ENCODE measurements at places on chromosomes 6 and 20.

DNA sequence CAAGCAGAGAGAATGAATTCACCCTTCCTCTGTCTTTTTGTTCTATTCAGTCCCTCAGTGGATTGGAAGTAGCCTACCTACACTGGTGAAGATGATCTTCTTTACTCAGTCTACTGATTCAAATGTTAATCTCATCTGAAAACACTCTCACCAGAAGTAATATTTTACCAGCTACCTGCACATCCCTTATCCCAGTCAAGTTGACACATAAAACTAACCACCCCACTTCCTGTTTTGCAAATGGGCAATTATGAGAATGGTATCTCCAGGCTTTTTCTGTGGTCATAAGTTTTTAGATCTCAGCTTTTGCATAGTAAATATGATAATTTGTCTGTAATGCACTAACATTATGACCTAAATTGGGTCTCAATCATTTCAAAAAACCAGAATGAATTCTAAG lies 228.8 kb upstream of the ECI2 start:
- no peaks in the 10 kb centered on the region for H3K27me3 ChIP-seq
- H3K36me3 ChIP-seq, result no peaks in the 10 kb centered on the region
- peaks cover 2% of the 10 kb centered on the region for H3K4me1 ChIP-seq
- no peak overlapping the region for H3K4me3 ChIP-seq
- no peak overlapping the region for H3K27ac ChIP-seq

DNA sequence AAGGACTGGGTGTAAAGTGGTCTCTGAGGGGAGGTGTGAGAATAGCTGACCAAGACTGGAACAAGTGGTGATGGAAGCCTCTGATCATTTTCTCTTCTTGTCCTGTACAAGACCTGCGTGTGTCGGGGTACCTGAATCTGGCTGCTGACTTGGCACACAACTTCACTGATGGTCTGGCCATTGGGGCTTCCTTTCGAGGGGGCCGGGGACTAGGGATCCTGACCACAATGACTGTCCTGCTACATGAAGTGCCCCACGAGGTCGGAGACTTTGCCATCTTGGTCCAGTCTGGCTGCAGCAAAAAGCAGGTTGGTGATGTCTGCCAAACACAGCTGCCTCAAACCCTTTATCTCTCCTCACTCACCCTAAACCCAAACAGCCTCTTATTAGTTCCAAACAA lies 1.7 kb upstream of the HSD17B8 start:
- H3K27ac ChIP-seq, result peak overlapping the region; percentile 42
- H3K36me3 ChIP-seq, result peaks cover 39% of the 10 kb centered on the region

DNA sequence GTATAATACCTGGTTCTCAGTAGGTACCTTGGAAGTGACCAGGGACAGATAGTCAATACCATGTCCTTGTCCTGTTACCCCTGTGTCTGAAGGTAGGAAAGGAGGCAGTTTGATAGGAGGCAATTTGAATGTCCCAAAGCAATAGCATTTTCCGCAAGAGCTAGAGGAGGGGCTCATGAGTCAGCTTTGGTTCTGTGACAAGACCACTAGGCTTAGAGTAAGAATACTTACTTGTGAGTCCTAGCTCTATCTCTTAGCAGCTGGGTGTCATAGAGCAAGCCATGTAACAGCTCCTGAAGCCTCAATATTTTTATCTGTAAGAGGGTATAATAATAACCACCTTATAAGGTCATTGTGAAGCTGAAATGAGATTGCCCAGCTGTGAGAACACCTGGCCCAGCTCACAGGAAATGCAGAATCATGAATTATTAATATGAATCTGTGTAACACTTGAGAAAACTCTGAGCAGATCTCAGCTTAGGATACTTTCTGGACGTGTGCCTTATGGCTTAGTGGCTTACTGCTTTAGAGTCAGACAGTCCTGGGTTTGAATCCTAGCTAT lies 58.6 kb downstream of the DAAM2 start:
- H3K36me3 ChIP-seq, result no peaks in the 10 kb centered on the region
- peaks cover 7% of the 10 kb centered on the region for H3K27me3 ChIP-seq
- H3K27ac ChIP-seq, result no peak overlapping the region
- DNase-seq, result no peak
- no peak overlapping the region for H3K4me3 ChIP-seq

GRCh38 chr6:10099529-10100140 lies 315.2 kb downstream of the TFAP2A start:
- no peaks in the 10 kb centered on the region for H3K4me1 ChIP-seq
- DNase-seq, result no peak
- no peak overlapping the region for H3K27ac ChIP-seq
- no peaks in the 10 kb centered on the region for H3K36me3 ChIP-seq

GRCh38 chr20:21008951-21009350 lies 97.2 kb downstream of the LINC00237 start:
- H3K36me3 ChIP-seq, result peaks cover 1% of the 10 kb centered on the region
- H3K27me3 ChIP-seq, result peaks cover 12% of the 10 kb centered on the region
- DNase-seq, result no peak
- no peak overlapping the region for H3K4me3 ChIP-seq
- no peak overlapping the region for H3K27ac ChIP-seq

GRCh38 chr20:63536997-63537524 lies at the start of gene PTK6:
TSS of gene PTK6 (minus strand) at chr20:63537376. CDS start at chr20:63537314, 62 bp downstream.
- H3K36me3 ChIP-seq, result no peaks in the 10 kb centered on the region
- no peak for DNase-seq
- H3K4me3 ChIP-seq, result peak within 1 kb of the TSS; percentile 67
- no peaks in the 10 kb centered on the region for H3K27me3 ChIP-seq
- peak within 1 kb of the TSS; percentile 62 for H3K27ac ChIP-seq

DNA sequence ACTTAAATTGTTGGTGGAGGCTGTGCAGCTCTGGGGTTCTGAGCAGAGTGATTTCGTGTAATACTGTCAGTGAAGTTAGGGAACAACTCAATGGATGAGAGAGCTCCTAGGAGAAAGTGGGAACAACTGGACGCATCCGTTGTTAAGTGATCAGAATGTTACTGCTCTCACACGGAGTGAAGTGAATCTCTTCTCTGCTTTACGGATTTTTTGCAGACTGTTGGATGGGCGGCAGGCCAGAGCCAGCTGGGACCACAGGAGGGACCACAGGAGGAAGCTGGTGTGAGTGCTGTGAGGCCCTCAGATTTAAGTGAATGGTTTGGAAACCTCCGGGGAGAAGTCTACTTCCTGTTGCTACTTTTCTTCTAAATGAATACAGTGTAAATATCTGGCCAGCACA lies 23.7 kb upstream of the PPP1R14C start:
- H3K36me3 ChIP-seq, result peaks cover 2% of the 10 kb centered on the region
- no peak for DNase-seq
- H3K4me3 ChIP-seq, result no peak overlapping the region
- H3K27ac ChIP-seq, result no peak overlapping the region
- peaks cover 5% of the 10 kb centered on the region for H3K4me1 ChIP-seq

DNA sequence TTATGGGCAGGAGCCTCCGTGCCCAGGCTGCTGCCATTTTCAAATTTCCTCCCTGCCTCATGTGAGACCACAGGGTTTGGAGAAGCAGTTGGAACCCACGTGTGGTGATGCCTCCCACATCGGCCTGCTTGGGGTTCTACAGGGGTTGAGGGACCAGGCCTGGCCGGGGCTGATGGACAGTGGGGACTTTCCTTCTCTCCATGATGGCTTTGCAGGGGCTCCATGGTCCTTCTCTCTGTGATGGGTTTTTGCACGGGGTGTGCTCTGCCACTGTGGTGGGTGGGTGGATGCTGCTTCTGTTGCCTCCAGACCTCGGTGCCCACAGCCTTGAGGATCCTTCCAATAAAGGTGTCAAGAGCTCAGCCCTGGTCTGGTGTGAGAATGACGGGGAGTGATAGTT lies 54.4 kb downstream of the ADNP start:
- DNase-seq, result no peak
- H3K27ac ChIP-seq, result no peak overlapping the region
- H3K4me1 ChIP-seq, result no peaks in the 10 kb centered on the region
- H3K4me3 ChIP-seq, result no peak overlapping the region
- no peaks in the 10 kb centered on the region for H3K27me3 ChIP-seq

DNA sequence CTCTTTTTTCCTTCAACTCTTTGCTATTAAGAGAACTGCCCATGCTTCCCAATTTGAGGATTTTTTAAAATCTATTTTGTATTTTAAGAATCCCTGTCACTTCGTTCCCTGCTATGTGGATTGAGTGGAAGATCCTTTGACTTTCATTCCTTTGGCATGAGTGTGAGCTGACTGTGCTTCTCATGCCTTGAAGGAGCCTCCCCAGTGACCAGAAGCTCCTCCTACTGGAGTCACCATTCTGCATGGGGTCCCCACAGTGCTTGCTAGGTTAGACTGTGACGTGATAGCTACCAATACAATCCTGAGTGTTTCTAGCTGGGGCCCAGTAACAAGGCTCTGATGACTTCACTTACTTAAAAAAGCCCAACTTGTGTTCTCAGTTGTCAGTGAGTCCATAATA lies 104.4 kb upstream of the LAMP5 start:
- H3K27me3 ChIP-seq, result no peaks in the 10 kb centered on the region
- no peaks in the 10 kb centered on the region for H3K36me3 ChIP-seq
- H3K4me1 ChIP-seq, result no peaks in the 10 kb centered on the region
- no peak for DNase-seq

DNA sequence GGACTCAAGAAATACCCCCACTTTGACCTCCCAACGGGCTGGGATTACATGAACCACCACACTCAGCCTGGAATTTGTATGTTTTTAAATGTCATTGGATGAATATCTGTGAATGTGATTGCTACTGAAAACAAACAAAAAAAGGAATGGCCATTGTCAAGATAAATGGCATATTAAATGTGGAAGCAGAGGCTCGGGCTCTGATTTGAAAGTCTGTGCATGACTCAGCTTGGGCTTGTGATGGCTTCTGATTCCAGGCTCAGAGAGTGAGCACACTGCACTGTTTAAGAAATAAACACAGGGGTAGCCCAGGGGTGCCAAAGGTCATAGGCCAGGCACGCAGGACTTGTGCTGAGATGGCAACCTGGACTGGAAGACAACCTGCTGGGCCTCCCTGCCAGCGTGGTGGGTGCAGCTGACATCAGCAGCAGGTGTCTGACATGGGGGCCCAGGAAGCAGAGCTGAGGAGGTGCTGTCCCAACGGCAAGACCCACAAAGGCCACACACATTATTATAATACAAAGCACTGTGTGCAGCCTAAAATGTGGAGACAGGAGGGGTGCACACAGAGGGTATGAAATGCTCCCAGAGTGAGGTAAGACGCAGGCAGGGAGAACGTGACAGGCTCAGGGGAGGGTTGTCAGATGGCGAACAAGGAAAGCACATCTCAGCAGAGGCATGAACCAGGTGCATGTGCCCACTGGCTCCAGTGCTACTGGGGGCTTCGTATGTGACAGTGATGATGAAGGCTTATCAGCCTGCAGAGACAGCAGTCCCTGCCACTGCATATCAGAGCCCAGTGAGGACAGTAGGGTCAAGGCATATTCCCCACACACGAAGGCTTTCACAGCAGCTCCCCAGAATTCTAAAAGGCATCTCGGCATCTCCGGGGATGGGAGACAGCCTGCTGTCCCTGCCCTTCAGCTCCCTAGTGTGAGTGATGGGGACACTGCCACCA lies 169.4 kb downstream of the SYNDIG1 start:
- H3K36me3 ChIP-seq, result no peaks in the 10 kb centered on the region
- H3K27me3 ChIP-seq, result peaks cover 3% of the 10 kb centered on the region
- no peak overlapping the region for H3K27ac ChIP-seq
- H3K4me3 ChIP-seq, result no peak overlapping the region

GRCh38 chr6:76506808-76507207 lies 434.3 kb upstream of the IMPG1 start:
- no peak for DNase-seq
- H3K36me3 ChIP-seq, result no peaks in the 10 kb centered on the region
- H3K27me3 ChIP-seq, result no peaks in the 10 kb centered on the region
- H3K27ac ChIP-seq, result no peak overlapping the region
- H3K4me3 ChIP-seq, result no peak overlapping the region

DNA sequence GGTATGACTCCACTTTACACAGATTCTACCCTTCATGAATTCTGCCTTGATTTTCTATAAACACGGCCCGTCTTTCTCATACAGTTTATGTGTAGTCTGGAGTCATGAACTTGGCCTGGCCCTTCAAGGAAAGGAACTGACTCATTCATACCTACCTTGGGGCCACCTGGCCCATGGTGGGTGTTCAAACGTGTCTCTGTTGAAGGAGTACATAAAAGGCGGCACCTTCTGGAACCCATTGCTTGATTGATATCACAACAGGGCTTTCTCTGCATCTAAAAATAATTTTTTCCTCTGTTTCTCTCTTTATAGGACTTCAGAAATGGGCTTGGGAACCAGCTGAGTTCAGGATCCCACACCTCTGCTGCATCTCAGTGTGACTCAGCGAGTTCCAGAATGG lies 363.0 kb upstream of the SOX4 start:
- no peaks in the 10 kb centered on the region for H3K4me1 ChIP-seq
- DNase-seq, result no peak
- no peaks in the 10 kb centered on the region for H3K27me3 ChIP-seq
- H3K27ac ChIP-seq, result no peak overlapping the region

GRCh38 chr20:57325632-57326356 lies 3.8 kb upstream of the SPO11 start:
- no peak for DNase-seq
- H3K4me3 ChIP-seq, result no peak overlapping the region
- no peak overlapping the region for H3K27ac ChIP-seq
- peaks cover 39% of the 10 kb centered on the region for H3K27me3 ChIP-seq
- H3K4me1 ChIP-seq, result no peaks in the 10 kb centered on the region

GRCh38 chr6:105983763-105984162 lies 102.4 kb upstream of the PRDM1 start:
- H3K4me3 ChIP-seq, result no peak overlapping the region
- peaks cover 75% of the 10 kb centered on the region for H3K27me3 ChIP-seq
- DNase-seq, result no peak
- peaks cover 6% of the 10 kb centered on the region for H3K36me3 ChIP-seq
- peaks cover 28% of the 10 kb centered on the region for H3K4me1 ChIP-seq
- H3K27ac ChIP-seq, result no peak overlapping the region

- H3K4me3 ChIP-seq, result peak overlapping the region; percentile 64
- peak; percentile 43 for DNase-seq
- peak overlapping the region; percentile 13 for H3K27ac ChIP-seq
- H3K27me3 ChIP-seq, result no peaks in the 10 kb centered on the region
- H3K4me1 ChIP-seq, result peaks cover 88% of the 10 kb centered on the region
Measured at GRCh38 chr6:15400572-15401004, 154.7 kb downstream of the JARID2 start.

DNA sequence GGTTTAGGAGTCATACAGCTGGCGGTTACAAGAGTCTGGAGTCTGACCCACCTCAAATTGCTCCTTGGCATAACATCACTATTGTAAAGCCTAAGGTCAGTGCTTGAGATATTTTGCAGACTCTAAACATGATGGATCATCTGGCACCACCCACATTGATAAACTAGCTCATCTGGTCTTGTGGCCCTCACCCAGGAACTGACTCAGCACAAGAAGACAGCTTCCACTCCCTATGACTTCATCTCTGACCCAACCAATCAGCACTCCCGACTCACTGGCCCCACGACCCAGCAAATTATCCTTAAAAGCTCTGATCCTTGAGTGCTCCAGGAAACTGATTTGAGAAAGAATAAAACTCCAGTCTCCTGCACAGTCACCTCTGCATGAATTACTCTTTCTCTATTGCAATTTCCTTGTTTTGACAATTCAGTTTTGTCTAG lies 115.9 kb downstream of the CD24 start:
- no peak overlapping the region for H3K27ac ChIP-seq
- H3K27me3 ChIP-seq, result peaks cover 9% of the 10 kb centered on the region
- H3K4me1 ChIP-seq, result no peaks in the 10 kb centered on the region
- no peak for DNase-seq
- H3K36me3 ChIP-seq, result peaks cover 3% of the 10 kb centered on the region
- no peak overlapping the region for H3K4me3 ChIP-seq

Data from activated naive CD8-positive, alpha-beta T cell treated with anti-CD3 and anti-CD28 coated beads, Interleukin-2, amount 50 U/mL, for 24 hours (primary cell).